ENCODE measurements at places on chromosomes 12 and 14. TPM values are rescaled to one million over a fixed set of nuclear protein-coding genes. Genes with fewer than 3 reads are reported as not detected.

Gene ANO2
- total RNA-seq: not detected

Gene KRT72
- total RNA-seq: not detected

Gene SLC2A14
- total RNA-seq: 0.36 TPM

Gene LBHD2
- total RNA-seq: 0.27 TPM

Gene GALNT16
- 3.4 TPM for total RNA-seq

Gene ARHGAP9
- total RNA-seq: 0.35 TPM

Gene SLC17A8
- total RNA-seq: 0.03 TPM

Gene KRT71
- total RNA-seq: not detected

Gene TESPA1
- not detected for total RNA-seq

Gene MANSC4
- total RNA-seq: not detected

Gene CMAS
- total RNA-seq: 42.5 TPM

Gene IRAK4
- total RNA-seq: 3.6 TPM

Gene CD4
- total RNA-seq: not detected

Gene PTCSC3
- not detected for total RNA-seq

Gene LGALS3
- total RNA-seq: 173 TPM

Gene MIP
- total RNA-seq: 0.24 TPM

Gene GDF3
- total RNA-seq: not detected

Gene XRCC3
- 28.1 TPM for total RNA-seq

Gene SYCP3
- total RNA-seq: not detected

Gene OAS2
- 0.41 TPM for total RNA-seq

Gene CCDC177
- total RNA-seq: not detected

Gene HOXC13
- 18.5 TPM for total RNA-seq

Gene KRT8
- total RNA-seq: 4,836 TPM

Gene ART4
- total RNA-seq: not detected

Gene ANKRD33
- total RNA-seq: not detected

Gene PTPRQ
- total RNA-seq: 0.01 TPM

Gene VDR
- total RNA-seq: 2.1 TPM

Gene TMEM179
- total RNA-seq: 0.39 TPM

Gene MEG3
- 53.8 TPM for total RNA-seq

Gene TMEM132C
- total RNA-seq: not detected

Gene EML1
- total RNA-seq: 32.7 TPM

Gene TAS2R13
- total RNA-seq: not detected

Gene ORMDL2
- 103 TPM for total RNA-seq

Gene DIABLO
- total RNA-seq: 77.8 TPM

Gene SLC4A8
- total RNA-seq: 1.7 TPM

Gene LPAR5
- total RNA-seq: 0.38 TPM

Gene FAM90A1
- total RNA-seq: 0.12 TPM

Gene ETFBKMT
- total RNA-seq: 0.79 TPM

Gene ANG
- 10.2 TPM for total RNA-seq

Gene LTBR
- total RNA-seq: 249 TPM

Gene DGLUCY
- total RNA-seq: 19.8 TPM

Gene APOLD1
- total RNA-seq: 0.19 TPM

Gene MORN3
- 0.32 TPM for total RNA-seq

Gene B4GALNT1
- 44.0 TPM for total RNA-seq
